ENCODE measurements at places on chromosomes 12 and 14. TPM values are rescaled to one million over a fixed set of nuclear protein-coding genes. Genes with fewer than 3 reads are reported as not detected.

- no peak for DNase-seq
Observed at GRCh38 chr12:40953076-40953475, 235.0 kb upstream of the PDZRN4 start.

GRCh38 chr12:54412786-54413185 lies 6.3 kb downstream of the ITGA5 start:
- no peak for DNase-seq

LRRK2 gene
- total RNA-seq = not detected

POTEM gene
- total RNA-seq = not detected

DNA sequence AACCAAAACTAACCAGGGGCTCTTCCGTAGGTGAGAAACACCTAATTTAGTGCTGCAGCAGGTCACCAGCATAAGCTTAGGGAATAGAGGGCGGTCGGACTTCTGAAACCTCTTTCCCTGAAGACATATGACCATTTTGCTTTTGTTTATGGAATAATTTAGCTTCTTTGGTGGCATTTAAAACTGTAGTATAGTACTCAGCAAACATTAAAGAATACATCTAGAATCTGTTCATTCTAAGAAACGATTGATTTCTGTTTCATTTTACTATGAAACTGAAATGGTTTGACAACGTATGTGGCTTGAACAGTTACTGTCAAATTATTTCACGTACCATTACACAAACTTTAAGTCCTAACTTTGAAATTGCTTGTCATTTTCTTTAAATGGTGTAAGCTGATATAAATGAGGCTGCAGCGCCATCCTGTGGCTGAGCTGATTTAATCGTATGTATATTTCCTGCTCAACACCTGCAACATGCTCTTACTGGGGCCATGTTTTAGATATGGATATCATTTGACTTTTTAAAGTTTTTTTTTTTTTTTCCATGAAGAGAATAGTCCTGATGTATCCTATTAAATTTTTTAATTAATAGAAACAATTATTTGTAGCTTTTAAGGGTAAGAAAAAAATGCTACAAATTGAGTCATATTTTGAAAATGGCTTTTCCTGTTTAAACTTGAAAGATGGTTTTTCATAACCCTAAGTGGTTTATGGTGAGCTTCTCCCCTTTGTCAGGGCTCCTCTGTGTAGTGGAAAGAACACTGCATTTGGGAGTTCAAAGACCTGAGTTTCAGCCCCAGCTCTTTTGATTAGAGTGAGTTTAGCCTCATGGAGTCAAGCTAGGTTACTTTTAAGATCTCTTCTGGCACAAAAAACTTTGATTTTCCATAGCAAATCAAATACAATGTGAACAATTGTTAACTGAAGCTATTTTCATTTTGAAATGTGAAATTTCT lies 27.4 kb downstream of the CFAP54 start:
- peak; percentile 77 for DNase-seq

DNA sequence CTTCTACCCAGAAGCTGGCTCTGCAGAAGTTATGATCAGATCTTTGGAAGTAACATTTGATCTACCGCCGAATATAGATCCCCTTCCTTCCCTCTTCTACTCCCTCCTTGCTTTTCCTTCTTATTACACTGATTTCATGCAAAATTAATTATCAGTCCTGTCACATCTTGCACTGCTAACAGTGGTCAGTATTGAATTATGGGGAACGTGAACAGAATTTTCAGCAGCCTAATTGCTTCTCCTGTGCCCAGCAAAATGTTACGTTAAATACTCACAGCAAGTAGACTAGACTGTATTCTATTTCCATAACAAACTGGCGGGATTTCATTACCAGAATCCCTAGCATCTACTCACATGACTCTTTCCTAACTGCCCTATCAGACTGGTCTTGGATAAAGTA lies 596.9 kb downstream of the DIO2 start:
- DNase-seq = no peak

- peak; percentile 25 for DNase-seq
Observed at GRCh38 chr12:93591137-93591868, 18.8 kb downstream of the SOCS2 start.

BTBD7 gene
- 17.9 TPM for total RNA-seq

- no peak for DNase-seq
Observed at GRCh38 chr12:78898416-78898815, 33.8 kb downstream of the SYT1 start.

DNA sequence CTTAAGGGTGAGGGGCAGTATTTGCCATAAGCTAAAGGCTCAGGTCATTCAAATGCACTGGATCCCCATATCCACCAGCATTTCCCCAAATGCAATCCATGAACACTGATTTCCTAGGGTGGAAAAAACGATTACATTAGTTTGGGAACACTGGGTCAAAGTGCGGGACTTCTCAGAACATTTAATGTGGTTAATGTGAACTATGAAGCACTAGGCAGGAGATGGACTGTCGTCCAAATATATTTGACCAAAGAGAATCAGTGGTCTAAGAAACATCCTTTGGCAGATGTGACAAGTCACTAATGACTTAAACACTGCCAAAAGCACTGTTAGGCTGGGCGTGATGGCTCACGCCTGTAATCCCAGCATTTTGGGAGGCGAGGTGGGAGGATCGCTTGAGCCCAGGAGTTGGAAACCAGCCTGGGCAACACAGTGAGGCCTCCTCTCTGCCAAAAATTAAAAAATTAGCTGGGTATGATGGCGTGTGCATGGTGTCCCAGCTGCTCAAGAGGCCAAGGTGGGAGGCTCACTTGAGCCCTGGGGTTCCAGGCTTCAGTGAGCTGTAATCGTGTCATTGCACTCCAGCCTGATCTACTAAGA lies 205.4 kb downstream of the CALM1 start:
- DNase-seq = no peak

DNA sequence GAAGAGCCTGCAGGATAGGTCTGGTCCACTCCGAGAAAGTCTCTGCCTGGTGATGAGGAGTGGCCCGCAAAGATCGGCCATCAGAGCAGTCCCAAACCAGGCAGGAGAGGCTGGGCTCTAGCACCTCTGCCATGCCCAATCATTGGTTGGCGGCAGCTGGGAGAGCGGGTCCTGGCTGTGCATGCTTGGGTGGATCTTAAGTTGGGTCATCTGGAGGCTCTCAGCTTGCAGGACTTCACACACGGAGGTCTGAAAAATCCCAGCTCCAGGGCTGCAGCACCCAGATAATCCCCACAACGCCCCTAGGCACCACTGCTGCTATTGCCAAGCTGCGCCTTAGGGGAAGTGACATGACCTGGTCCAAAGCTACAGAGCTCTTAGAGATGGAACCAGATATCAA lies 766.7 kb upstream of the TBX3 start:
- no peak for DNase-seq

DNA sequence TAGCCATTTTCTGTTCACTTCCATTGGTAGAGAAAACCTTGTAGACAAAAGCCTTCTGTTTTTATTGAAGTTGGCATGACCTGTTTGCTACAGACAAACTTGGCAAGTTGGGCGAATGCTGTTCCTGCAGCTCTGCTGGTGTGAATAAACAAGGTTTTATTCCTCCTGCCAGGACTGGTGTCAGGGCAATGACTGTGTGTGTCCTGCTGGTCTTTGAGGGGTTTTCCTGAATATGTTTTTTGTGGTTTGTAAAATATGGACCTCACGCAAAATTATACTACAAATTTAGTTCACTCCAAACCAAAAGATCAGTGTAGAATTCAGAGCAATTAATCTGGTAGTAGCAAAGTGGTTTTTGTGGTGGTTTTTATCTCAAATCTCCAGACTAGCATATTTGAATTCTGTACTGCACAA lies 140.8 kb downstream of the ERC1 start:
- no peak for DNase-seq

- no peak for DNase-seq
Observed at GRCh38 chr14:75205591-75205990, 29.2 kb upstream of the TMED10 start.

KCNA1 gene
- total RNA-seq = not detected

DNA sequence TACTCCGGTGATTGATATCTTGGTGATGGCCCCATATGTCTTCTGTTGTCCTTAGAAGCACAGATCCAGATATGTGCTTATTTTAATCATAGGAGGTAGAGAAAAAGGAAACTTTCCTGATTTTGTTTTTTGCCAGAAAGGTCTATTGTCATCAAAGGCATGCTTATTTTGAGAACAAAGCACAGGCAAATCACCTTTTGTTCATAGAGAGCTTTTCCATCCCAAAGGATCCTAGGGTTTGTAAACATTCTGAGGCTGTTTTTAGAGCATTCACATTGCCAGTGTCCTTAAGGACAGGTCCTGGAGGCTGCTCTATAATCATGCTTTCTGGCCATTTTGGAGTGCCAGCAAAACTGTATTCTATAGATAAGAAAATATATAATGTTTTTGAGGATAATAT lies 148.5 kb upstream of the SEL1L start:
- DNase-seq = no peak
